ENCODE measurements at places on chromosomes 4 and X.

DNA sequence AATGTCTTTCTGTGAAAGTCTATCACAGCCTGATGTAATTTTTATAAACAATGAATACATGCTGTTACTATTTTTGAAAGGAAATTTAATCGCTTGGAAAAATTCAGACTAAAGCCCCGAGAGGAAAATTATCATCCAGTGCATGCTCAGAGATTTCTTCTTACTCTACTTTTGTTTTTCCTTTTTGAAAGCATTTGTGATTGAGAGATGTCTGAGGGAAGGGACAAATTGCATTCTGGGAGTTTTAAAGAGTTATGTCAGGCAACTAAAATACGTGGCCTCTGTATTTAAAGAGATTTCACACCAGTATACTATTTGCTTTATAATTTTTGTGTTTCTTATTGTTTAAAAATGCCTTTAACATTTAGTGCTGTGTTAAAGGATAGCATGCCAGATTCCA is 1.4 kb upstream of the ZFX start:
- peak; percentile 36 for DNase-seq

DNA sequence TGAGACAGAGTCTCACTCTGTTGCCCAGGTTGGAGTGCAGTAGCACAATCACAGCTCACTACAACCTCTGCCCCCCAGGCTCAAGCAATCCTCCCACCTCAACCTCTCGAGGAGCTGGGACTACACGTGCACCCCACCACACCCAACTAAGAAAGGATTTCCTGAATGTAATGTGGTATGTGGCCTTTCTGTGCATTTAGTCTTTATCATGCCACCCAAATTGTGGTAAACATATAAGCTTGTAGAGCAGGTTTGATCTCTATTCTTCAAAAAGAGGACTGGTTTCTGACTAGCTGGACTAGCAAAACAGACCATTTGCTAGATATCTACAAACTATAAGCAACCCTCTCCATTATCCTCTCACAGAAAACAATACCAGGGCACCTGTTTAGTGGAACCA is 33.6 kb downstream of the ELOVL6 start:
- DNase-seq, result peak; percentile 74

DNA sequence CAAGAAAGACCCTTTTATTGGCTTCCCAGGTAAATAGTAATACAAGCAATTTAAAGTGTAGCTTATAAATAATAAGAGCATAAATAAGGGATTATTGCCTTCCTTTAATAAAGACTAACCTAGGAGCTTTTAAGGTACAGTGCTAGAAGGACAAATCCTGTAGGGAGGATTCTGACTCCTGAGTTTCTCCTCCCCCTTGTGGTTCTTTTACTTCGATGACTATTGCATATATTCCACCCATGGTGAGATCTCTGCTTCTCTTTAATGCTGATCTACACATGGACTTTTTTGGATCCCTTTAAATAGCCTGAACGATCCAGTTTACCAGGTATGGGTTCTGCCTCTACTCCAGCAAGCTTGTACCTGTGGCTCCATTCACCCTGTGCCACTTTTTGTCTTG is 2.5 kb downstream of the GALNT7 start:
- no peak for DNase-seq

- DNase-seq, result no peak
Observed at GRCh38 chr4:177451108-177451500, 8.9 kb upstream of the AGA start.

DNA sequence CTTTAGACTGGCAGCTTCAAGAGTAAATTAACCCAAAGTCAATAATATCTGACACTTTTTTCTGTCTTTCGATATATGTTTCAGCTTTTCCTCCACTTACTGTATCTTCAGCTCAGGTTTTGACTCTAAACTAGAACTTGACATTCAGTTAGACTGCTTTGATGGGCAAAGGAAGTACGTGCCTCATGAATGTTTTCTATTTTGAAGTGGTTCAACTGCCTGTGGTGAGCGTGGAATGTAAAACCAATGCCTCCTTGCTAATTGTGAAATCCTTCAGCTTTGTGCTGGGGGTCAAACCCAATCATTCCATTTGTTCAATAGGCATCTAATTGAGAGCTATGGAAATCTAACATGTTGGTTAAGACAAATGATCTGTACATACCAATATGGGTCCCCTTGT is 857.0 kb upstream of the HTR2C start:
- no peak for DNase-seq

GRCh38 chrX:114581528-114582263 is 2.2 kb upstream of the HTR2C start:
- DNase-seq, result no peak

GRCh38 chr4:80225595-80225994 is 28.3 kb downstream of the PRDM8 start:
- no peak for DNase-seq
